Kasumi-1 (cell line): ENCODE measurements at places on chromosomes 5 and 9.

GRCh38 chr5:78813286-78813685, 164.7 kb upstream of the LHFPL2 start:
- DNase-seq, result no peak

DNA sequence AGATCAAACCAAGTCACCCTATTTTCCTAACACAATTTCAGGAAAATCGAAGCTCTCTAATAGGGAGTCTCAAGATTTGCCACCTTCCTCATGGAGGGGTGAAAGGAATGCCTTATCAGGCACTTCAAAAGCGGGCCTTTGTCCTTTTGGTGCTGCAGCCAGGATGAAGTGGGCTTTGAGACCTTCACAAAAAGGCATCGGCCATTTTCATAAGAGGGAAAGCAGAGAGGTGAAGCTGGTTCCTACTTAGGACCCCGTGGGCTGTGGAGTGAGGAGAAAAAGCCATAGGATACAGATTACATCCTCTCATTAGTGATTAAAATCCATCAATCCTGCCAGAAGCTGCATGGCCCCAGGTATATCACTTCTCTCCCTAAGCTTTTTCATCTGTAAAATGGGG, 859 bp downstream of the CDKN2AIPNL start:
- DNase-seq, result no peak

GRCh38 chr5:95219411-95219810, 65.5 kb downstream of the MCTP1 start:
- DNase-seq, result no peak

DNA sequence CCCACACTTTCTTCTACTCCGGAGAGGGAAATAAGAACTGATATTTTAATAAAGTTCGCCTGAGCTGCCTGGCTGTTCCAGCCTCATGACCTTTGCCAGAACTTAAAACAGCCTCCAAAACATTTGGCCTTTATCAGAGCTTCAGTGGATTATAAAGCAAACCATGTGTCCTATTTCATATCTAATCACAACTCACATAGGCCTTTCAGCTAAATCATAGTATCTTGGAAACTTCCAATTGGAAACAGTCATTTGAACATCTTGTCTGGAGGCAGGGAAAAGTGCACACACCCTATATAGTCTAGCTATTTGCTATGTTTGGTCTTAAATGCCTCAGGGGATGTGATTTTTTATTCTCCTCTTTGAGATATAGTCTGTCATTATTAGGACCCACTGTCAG, 46.0 kb upstream of the FREM1 start:
- DNase-seq, result no peak
